Stimulated activated CD8-positive, alpha-beta memory T cell treated with anti-CD3 and anti-CD28 coated beads, Interleukin-15, amount 100 ng/mL, for 1 hour (primary cell): ENCODE measurements at places on chromosomes 6 and 20.

DNA sequence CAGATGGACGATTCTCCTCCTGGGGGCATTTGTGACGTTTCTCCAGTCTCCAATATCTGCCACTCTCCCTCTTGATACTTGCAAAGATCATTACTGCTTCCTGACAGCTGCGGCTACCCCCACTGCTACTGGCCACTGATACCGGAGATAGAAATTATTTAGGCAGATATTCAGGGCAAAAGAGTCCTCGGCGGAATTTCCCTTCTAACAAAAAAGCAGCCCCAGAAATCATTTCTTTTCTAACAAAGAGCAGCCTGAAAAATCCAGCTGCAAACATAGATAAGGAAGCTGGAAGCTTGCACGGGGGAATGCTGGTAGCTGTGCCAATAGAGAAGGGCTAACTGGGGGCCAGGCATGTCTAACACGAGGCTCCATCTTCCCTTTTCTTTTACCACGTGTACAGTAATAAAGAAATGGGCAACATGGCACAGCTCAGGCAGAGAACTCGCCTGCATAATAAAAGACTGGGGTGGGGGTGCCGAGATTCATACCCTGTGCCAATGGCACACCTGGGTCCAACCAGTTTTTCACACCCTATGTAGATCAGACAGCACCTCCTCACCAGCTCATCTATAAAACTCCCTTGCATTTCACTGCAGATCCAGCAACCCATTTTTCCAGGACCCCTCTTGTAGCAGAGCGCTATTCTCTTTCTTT is 6.1 kb downstream of the TP53RK start:
- DNase-seq = no peak

DNA sequence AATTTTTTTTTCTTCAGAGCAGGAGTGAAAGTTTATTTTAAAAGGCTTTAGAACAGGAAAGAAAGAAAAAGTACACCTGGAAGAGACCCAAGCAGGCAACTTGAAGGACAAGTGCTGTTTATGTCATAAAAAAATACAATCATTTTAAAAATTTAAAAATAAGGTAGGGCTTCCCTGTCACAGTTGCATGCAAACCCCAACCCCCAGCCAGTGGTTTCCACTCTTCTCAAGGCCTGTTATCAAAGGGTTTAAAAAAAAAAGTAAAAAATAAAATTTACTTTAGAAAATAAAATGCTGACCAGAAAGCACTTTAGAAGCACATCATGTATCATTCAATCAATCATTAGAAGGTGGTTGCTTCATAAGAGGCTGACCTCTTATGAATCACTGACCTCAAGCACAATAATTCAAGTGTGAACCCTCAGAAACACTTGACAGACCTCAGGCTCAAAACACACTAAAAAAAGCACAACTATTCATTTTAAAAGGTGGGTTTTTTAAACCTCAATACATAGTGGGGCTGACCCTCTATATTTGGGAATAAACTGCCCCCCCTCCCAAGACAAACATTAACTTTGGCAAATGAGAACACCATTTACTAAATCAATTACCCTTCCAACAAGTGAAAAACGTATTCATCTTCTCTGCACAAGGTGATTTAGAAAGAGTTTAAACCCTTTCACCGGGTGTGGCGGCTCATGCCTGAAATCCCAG is 15.6 kb downstream of the ILRUN start:
- no peak for DNase-seq

DNA sequence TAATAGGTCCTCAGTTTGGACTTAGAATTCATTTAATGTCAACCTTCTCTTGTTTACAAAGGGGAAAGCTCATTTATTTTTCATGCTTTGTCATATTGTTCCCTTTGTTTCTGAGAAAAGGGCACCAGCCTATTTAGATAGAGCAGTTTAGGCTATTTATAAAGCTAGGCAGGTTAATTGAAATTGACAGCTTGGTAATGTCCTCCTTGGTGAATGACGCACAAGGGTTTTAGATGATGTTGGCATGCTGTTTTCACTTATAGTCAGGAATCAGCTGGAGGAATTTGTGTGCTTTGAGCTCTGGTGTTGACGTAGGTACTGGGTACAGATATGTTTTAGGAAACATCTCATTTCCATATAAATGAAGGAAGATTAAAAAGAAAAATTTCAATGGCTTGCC is 45.2 kb downstream of the BCKDHB start:
- no peak for DNase-seq

GRCh38 chr6:27684264-27685211 is 211.6 kb upstream of the ZNF184 start:
- no peak for DNase-seq

- no peak for DNase-seq
These were observed 91.2 kb upstream of the TINAG start for GRCh38 chr6:54217018-54217417.

GRCh38 chr6:112752791-112753190 is 405.7 kb downstream of the RFPL4B start:
- DNase-seq = no peak

DNA sequence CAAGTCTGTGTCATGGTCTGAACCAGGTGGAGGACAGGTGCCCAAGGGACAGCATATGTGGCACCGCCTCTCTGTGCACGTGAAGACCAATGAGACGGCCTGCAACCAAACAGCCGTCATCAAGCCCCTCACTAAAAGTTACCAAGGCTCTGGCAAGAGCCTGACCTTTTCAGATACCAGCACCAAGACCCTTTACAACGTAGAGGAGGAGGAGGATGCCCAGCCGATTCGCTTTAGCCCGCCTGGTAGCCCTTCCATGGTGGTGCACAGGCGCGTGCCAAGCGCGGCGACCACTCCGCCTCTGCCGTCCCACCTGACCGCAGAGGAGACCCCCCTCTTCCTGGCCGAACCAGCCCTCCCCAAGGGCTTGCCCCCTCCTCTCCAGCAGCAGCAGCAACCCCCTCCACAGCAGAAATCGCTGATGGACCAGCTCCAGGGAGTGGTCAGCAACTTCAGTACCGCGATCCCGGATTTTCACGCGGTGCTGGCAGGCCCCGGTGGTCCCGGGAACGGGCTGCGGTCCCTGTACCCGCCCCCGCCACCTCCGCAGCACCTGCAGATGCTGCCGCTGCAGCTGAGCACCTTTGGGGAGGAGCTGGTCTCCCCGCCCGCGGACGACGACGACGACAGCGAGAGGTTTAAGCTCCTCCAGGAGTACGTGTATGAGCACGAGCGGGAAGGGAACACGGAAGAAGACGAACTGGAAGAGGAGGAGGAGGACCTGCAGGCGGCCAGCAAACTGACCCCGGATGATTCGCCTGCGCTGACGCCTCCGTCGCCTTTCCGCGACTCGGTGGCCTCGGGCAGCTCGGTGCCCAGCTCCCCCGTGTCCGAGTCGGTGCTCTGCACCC is 109.5 kb upstream of the RAB32 start:
- DNase-seq = no peak

DNA sequence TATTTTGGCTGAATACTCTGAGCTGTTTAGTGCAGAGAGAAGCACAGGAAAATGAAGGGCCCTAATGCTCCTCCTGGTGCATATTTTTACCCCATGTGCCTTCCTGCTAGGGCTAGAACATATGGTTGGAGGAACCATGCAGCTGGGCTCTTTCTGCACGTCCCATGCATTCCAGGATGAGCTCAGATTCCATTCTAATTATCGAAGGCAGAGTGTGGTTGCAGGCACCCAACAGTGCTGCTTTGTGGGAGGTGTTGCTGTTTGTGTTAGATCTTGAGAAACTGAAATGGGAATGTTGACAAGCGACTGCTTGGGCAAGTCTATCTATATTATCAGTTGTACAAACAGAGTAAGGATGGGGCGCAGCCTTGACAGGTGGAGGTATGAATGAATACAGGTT is 419.5 kb downstream of the DHX35 start:
- DNase-seq = no peak

GRCh38 chr6:37535428-37535758 is 35.7 kb upstream of the CCDC167 start:
- DNase-seq = no peak

- DNase-seq = no peak
These were observed 59.5 kb upstream of the ADGRG6 start for GRCh38 chr6:142242269-142242668.

DNA sequence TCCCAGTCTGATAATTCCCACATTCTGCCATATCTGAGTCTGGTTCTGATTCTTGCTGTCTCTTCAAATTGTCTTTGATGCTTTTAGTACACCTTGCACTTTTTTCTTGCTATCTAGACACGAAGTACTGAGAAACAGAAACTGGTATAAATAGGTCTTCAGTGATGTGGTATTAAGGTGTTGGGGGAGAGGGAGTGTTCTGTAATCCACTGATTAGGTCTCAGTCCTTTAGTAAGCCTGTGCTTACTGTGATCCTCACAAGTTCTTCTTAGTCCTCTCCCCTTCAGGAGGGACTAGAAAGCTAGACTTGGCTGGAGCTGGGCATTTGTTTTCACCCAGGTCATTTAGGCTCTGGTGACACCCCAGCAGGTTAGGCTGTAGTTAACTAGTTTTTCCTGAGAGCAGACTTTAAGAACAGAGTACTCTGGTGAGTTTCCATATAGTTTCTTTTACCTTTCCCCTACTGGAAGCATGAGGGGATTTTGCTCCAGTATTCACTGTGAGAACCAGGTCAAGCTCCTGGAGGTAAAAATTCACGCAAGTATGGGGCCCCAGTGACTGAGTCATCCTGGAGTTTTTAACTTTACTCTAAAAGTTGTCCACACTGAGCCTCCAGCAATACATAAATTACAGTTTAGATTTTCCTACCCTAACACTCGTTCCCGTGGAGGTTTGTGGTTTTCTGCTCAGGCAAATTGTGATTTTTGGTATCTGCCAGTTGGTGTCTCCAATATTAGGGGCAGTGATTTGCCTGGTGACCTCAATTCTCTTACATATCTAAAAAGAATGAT is 154.6 kb downstream of the CDKAL1 start:
- DNase-seq = no peak

DNA sequence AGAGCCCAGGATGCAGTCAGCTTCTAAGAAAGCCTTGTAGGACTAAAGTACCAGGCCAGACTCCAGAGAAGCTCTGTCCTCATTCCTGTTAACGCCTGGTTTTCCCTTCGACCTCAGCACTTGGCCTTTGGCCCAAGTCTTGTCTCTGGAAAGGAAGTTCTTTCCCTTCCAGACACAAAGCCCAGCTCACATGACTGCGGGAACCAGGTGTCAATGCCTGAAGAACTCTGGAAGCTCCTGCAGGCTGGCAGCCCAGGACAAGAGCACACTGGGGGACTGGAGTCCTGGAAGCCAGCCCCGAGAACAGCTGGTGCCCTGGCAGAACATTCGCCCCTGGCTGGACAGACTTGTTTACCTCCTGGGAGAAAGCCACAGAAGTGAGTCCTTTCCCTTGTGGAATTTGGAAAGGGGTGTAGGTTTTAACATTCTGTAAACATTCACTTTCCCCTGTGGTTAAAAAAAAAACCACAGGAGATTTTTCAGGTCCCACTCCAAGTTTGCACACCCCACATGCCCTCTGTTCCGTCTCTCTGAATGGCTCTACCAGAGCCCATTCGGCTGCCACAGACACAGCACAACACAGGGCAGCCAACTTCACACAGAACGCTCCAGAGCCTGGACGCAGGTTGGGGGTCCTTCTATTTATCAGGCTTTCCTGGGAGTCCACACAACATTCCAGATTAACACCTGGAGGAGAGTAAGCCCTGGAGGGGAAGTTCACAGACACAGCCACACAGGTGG is 18.1 kb downstream of the ACSS1 start:
- no peak for DNase-seq

DNA sequence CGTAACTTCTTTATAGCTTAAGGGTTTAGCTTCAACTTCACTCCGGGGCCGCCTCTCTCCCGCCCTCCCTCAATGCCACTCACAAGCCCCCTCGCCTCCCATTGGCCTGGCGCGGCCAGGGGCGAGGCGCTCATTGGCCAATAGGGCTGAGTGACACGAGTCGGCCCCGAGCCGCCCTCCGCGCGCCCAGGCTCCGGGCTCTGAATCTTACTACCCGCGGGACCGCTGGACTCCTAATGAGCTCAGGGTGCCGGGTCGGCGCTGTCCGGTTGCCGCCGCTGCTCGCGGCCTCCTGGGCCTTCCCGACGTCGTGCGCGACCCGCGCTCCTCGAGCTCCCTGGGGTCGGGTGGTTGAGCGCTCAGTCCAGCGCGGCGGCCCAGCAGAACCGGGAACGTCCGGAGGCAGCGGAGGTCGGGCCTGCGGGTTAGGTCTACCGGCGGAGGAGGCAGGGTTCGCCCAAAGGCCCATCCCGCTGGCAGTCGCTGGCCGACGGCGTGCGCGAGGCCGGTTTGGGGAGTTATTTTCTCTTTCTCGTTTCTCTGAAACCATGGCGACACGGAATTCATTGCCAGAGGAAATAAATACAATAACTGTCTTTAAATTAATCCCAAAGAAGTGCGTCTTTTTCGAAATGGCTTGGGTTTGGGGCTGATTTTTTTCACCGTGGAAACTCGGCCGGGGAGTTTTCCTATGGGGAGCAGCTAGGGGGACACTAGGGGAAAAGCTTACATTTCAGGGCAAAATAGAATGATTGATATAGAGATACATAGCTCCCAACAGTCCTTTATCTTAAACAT is at the start of gene SIM1:
Gene SIM1, minus strand, starts transcription at position 19 of the 798 bp plus-strand sequence. CDS start 1,453 bp downstream, outside the sequence.
- DNase-seq = no peak

DNA sequence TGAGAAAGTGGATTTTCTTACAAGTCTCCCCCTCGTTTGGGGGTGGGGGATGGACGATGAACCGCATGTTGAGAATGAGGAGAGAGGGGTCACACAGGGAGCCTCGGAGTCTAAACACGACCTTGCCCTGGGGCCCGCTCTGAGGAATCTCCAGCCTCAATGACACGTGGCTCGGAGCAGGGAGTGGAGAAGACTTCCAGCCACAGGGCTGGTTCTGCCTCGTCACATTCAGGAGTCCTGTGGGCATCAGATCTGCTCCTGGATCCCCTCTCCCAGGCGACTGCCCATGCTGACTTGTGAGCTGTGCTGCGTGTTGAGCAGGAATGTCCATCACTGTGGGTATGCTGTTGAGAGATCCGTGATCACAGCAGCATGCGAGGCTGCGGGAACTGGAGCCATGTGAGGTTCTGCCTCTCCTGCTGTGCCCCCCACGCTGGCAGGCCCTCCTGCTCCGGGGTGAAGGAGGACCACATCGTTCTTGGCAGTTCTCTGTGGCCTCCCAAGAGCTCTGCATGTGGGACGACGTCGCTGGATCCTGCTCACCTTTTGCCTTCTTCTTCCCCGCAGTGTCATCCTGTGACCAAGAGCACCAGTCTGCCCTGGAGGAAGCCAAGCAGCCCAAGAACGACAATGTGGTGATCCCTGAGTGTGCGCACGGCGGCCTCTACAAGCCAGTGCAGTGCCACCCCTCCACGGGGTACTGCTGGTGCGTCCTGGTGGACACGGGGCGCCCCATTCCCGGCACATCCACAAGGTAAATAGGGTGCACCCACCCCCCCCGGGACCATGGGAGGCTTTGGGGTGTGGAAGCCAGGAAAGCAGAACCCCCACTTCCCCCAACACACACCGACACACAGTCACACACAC is 157.5 kb downstream of the SMOC2 start:
- no peak for DNase-seq

GRCh38 chr6:142676027-142676443 is 268.9 kb downstream of the HIVEP2 start:
- DNase-seq = no peak

DNA sequence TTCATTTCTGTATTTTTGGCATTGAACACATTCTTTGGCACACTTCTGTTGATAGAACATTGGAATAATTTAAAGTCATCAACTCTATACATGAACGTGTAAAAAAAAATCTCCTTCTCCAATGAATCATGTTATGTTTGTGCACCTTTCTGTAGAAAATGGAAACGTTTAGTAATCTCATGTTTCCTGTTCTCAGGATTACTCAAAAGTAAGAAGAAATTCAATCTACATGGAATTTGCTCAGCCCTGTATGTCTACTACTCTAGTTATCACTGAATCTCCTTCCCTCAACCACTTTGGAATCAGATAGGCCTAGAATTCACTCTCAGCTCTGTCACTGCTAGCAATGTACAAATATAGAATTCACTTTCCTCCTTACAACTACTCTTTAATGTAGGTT is 103.6 kb downstream of the COL21A1 start:
- no peak for DNase-seq
